ENCODE measurements at places on chromosomes 16 and 17.

DNA sequence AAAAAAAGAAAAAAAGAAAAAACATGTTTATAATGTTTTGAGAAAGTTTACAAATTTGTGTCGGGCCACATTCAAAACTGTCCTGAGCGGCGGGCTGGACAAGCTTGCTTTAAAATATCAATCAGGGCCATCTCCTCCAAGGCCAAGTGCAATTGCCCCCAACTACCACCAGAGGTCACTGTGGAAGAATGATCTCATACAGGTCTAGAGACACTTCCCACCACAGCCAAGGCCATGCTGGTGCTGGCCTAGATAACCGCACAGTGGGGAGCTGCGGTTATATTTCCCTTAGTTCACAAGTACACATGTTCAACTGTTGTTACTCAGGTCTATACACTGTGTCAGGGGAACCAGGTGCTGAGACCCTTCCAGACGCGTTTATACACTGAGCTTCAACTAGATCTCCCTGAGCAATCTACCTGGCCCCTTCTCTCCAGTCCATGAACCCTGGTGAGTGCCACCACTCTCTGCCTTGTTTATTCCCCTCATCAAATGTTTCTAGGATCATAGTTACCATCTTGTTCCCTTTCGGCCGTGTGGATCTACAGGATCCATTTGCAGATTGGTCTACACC lies 83.8 kb upstream of the CCL2 start:
- no peaks in the 10 kb centered on the region for H3K4me1 ChIP-seq
- no peaks in the 10 kb centered on the region for H3K36me3 ChIP-seq
- no peak overlapping the region for H3K4me3 ChIP-seq
- no peak for DNase-seq
- no peak overlapping the region for H3K27ac ChIP-seq

DNA sequence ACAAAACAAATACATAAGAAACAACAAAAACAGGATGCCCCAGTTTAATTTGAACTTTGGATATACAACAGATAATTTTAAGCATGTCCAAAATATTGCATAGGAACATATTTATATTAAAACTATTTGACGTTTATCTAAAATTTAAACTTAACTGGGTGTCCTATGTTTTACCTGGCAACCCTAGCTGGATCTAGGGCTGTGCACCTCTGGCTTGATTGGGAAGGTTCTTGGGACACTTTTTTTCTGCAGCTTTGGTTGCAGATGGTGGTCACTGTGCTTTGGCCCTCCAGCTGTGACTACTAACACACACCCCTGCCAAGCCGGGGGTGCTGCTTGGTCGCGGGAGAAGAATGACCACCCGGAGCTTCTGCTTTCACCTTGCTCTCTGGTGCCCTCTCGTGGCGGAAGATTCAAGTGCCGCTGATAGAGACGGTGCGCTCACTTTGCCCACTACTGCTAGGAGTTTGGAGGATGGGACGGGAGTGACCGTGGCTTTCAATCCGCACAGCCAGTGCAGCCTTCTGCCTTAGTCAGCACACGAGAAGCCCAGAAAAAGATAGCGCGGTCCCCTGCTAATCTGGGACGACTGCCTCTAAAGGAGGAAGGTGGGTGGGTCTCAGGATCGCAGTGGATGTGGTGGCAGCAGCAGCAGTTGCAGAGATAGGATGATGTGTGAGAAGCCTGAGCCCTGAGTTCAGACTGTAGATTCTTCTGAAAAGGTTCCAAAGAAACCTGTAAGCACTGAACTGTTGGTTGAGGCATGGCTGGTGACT lies 6.7 kb downstream of the SPACA3 start:
- no peak overlapping the region for H3K27ac ChIP-seq
- H3K4me3 ChIP-seq: peak overlapping the region; percentile 34
- peak; percentile 92 for DNase-seq
- H3K4me1 ChIP-seq: peaks cover 7% of the 10 kb centered on the region
- peaks cover 4% of the 10 kb centered on the region for H3K27me3 ChIP-seq

- no peaks in the 10 kb centered on the region for H3K27me3 ChIP-seq
- H3K36me3 ChIP-seq: peaks cover 2% of the 10 kb centered on the region
- DNase-seq: no peak
- H3K4me1 ChIP-seq: peaks cover 18% of the 10 kb centered on the region
- no peak overlapping the region for H3K27ac ChIP-seq
Observed at GRCh38 chr17:32490101-32490482, 3.3 kb downstream of the CDK5R1 start.

DNA sequence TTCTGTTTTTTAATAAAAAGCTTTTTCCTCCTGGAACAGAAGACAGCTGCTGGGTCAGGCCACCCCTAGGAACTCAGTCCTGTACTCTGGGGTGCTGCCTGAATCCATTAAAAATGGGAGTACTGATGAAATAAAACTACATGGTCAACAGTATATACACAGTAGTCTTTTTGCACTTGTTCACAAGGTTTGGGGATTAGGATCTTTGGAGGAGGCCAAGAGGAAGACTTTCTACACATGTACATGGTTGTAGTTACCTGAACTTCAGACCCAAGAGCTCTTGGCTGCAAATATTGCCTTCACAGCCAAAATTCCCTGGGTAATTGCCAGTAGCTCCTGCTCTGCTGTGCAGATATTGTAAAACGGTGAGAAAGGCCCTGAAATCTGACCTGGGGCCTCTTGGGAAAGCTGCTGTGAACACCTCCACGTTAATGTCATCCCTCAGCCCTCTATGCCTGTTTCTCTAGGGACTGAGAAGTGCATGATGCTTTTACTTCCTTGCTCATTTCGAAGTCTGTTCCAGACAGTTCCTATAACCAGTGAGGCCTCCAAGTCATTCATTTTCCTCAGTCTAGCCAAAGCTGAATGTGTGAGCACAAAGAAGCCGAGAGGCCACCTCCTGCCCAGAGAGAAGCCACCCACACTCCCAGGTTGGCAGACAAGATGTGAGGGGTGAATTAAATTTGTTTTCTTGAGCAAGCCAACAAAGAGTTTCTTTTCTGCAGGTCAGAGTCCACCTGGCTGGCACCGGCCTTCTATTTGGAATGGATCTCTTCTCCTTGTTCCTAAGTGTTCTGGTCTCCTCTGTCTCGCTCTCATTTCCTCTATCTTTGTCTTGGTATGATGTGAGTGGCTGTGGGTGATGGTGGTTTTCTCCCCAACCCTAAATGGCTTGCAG lies 15.9 kb downstream of the ANKRD40 start:
- no peak for DNase-seq
- H3K4me1 ChIP-seq: peaks cover 57% of the 10 kb centered on the region
- no peak overlapping the region for H3K27ac ChIP-seq
- no peak overlapping the region for H3K4me3 ChIP-seq
- peaks cover 28% of the 10 kb centered on the region for H3K36me3 ChIP-seq
- H3K27me3 ChIP-seq: no peaks in the 10 kb centered on the region

- DNase-seq: no peak
- H3K36me3 ChIP-seq: no peaks in the 10 kb centered on the region
- no peak overlapping the region for H3K27ac ChIP-seq
- H3K4me3 ChIP-seq: no peak overlapping the region
- no peaks in the 10 kb centered on the region for H3K4me1 ChIP-seq
Observed at GRCh38 chr17:20315311-20315710, 152.0 kb downstream of the LGALS9B start.

- H3K4me3 ChIP-seq: no peak overlapping the region
- DNase-seq: no peak
- peaks cover 7% of the 10 kb centered on the region for H3K27me3 ChIP-seq
- H3K27ac ChIP-seq: no peak overlapping the region
- H3K4me1 ChIP-seq: no peaks in the 10 kb centered on the region
Observed at GRCh38 chr16:85908889-85909589, 10.1 kb downstream of the IRF8 start.

DNA sequence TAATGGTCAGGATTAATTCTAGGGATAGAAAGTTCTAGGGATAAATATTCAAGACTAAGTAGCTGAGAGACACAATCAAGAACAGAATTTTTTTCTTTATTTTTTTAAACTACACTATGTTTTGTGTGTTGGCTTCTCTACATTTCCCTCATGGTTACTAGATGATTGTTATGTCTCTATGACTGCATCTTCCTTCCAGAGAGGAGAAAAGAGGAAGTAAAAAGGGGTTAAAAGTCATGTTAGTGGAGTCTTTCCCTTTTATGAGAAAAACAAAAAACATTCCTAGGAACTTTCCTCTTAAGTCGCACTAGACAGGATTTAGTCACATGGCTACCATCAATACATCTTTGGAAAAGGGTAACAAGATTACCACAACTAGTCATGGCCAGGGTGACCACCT lies 375.0 kb downstream of the KCNJ2 start:
- DNase-seq: no peak
- no peak overlapping the region for H3K4me3 ChIP-seq
- no peaks in the 10 kb centered on the region for H3K4me1 ChIP-seq
- no peaks in the 10 kb centered on the region for H3K27me3 ChIP-seq
- no peak overlapping the region for H3K27ac ChIP-seq

DNA sequence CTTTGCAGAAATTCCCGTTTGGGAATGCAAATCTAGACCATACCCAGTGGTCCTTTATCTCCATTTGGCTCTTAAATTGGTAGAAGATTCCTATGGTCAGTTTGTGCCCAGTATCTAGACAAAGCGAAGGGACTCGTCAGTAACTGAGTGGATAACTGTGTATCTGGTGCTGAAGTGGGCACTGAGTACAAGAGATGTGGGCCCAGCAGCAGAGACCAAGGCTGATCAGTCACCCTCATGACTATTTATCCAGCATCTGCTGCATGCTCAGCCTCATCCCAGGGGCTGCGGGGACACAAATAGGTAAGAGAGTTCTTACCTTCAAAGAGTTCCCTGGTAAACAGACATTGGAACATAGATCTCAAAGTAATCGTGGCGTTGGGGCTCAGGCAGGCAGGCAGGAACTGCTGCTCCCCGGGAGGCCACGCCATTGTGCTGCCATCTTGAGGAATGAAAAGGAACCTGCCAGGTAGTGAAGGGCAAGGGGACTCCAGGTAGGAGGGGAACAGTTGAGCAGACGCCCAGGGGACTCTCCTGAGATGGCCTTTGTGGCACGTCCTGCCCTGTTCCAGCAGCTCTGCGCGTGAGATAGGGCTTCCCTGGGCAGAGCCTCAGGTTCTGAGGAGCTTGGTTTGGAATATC lies 10.3 kb downstream of the NT5M start:
- no peak overlapping the region for H3K4me3 ChIP-seq
- H3K4me1 ChIP-seq: no peaks in the 10 kb centered on the region
- no peaks in the 10 kb centered on the region for H3K27me3 ChIP-seq
- no peaks in the 10 kb centered on the region for H3K36me3 ChIP-seq

GRCh38 chr16:53872248-53873221 lies 168.6 kb downstream of the FTO start:
- peak overlapping the region; percentile 68 for H3K27ac ChIP-seq
- no peaks in the 10 kb centered on the region for H3K27me3 ChIP-seq
- DNase-seq: peak; percentile 47

GRCh38 chr16:89506791-89507191 lies 1.4 kb upstream of the SPG7 start:
- H3K36me3 ChIP-seq: peaks cover 15% of the 10 kb centered on the region
- H3K27ac ChIP-seq: peak overlapping the region; percentile 75
- H3K4me3 ChIP-seq: peak overlapping the region; percentile 77
- no peak for DNase-seq

GRCh38 chr17:40005520-40005919 lies 9.7 kb upstream of the CSF3 start:
- no peak overlapping the region for H3K4me3 ChIP-seq
- no peaks in the 10 kb centered on the region for H3K36me3 ChIP-seq
- no peaks in the 10 kb centered on the region for H3K27me3 ChIP-seq
- H3K27ac ChIP-seq: no peak overlapping the region
- DNase-seq: no peak

DNA sequence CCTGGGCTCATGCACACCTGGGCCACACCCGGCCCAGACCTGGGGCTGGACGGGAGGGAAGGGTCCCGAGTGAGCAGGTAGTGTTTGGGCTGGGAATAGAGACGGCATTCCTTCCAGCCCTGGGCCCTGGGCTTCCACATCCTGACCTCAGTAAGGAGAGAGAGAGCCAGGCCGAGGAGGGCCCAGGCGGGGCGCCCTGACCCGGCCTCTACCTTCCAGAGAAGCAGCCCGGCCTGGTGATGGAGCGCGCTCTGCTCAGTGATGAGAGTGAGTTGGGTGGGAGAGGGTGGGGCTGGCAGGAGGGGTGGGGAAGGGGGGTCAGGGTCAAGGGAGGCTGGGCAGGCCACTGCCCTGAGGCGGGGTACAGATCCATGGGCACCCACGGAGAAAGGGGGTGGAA lies 13.6 kb upstream of the MYO15B start:
- no peak overlapping the region for H3K27ac ChIP-seq
- no peak for DNase-seq
- H3K4me3 ChIP-seq: no peak overlapping the region
- H3K36me3 ChIP-seq: no peaks in the 10 kb centered on the region
- no peaks in the 10 kb centered on the region for H3K27me3 ChIP-seq
- H3K4me1 ChIP-seq: no peaks in the 10 kb centered on the region

DNA sequence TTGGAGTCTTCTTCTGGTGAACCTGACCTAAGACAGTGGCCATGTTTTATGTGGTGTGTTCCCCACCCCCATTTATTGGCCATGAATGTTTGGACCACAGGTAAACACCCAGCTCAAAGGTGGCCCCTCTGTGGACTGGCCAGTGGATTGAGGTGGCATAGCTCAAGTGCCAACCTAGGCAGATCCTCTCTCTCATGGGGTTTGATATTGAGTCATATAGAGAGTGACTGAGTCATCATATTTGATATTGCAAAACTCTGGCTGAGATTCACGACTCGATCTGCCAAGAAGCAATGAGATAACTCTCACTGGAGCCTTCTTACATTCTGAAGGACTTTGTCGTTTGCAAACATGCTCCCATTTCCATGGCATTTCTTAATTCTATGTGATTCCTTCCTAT lies 10.5 kb upstream of the TEKT3 start:
- H3K27me3 ChIP-seq: no peaks in the 10 kb centered on the region
- H3K4me3 ChIP-seq: no peak overlapping the region
- peak; percentile 92 for DNase-seq
- H3K36me3 ChIP-seq: no peaks in the 10 kb centered on the region

- no peaks in the 10 kb centered on the region for H3K36me3 ChIP-seq
- H3K4me1 ChIP-seq: peaks cover 28% of the 10 kb centered on the region
- H3K27me3 ChIP-seq: no peaks in the 10 kb centered on the region
- peak; percentile 32 for DNase-seq
- H3K4me3 ChIP-seq: no peak overlapping the region
- peak overlapping the region; percentile 87 for H3K27ac ChIP-seq
Observed at GRCh38 chr16:50265260-50265659, 1.1 kb upstream of the ADCY7 start.
